Cerebellar cortex (tissue), 1 donor: ENCODE measurements at places on chromosomes 4 and X.

GRCh38 chr4:73593631-73594241 lies 26.5 kb downstream of the RASSF6 start:
- peak; percentile 10 for DNase-seq

DNA sequence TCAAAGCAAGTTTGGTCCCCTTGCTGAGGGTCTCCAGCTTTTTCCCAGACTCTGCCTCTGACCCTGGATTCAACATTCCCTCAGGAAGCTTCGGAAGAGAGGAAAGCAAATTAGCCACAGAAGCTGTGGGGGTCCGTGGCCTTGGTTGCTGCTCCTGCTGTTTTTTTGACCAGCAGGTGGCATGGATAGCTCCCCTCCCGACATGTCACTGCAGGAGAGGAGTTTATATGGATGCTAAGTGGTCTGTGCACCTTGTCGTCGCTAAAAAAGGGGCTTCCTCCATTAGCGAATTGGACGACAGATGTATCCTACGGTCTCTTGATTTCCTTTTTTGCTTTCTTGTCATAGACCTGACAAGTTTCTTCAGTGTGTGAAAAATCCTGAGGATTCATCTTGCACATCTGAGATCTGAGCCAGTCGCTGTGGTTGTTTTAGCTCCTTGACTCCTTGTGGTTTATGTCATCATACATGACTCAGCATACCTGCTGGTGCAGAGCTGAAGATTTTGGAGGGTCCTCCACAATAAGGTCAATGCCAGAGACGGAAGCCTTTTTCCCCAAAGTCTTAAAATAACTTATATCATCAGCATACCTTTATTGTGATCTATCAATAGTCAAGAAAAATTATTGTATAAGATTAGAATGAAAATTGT lies 70.2 kb downstream of the CD38 start:
- DNase-seq, result no peak

DNA sequence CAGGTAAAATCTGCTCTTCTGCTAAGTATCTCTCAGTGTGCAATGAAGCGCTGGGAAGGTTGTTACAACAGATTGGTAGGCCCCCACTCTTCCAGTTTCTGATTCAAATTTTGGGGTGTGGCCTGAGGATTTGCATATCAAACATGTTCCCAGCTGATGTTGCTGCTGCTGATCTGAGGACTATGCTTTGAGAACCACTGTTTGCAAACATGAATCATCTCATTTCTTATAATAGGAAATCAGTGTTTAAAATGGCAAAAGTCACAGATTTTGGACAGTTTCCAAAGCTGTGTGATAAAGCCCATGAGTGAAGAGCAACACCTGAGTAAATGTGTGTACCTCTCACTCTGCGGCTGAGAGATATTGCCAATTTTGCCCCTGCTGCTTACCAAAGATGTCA lies 36.2 kb upstream of the NDNF start:
- no peak for DNase-seq

GRCh38 chrX:7262551-7262950 lies 114.6 kb upstream of the PUDP start:
- no peak for DNase-seq

DNA sequence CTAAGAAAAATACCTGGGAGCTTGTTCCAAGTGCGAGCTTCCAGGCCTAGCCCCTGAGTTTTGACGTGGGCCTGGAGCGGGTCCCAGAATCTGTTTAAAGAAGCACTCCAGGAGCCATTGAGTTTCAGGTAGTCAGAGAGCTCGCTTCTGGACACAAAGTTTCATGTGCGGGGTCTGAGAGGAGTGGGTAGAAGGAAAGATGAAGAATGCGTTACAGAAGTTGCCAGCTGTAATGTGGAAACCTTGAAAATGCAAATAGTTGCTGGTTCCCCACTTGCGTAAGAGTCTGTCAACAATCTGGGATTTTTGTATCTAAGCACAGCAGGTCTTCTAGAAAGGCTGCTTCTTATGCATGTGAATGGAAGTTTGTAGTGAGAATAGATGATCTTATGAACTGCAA lies 77.5 kb upstream of the CLCN4 start:
- DNase-seq, result no peak

- DNase-seq, result no peak
Measured at GRCh38 chr4:7240306-7240705, 48.0 kb downstream of the SORCS2 start.

- no peak for DNase-seq
Measured at GRCh38 chr4:37825968-37826294, 555 bp upstream of the PGM2 start.

GRCh38 chr4:6318206-6318605 lies 48.6 kb downstream of the WFS1 start:
- DNase-seq, result no peak

DNA sequence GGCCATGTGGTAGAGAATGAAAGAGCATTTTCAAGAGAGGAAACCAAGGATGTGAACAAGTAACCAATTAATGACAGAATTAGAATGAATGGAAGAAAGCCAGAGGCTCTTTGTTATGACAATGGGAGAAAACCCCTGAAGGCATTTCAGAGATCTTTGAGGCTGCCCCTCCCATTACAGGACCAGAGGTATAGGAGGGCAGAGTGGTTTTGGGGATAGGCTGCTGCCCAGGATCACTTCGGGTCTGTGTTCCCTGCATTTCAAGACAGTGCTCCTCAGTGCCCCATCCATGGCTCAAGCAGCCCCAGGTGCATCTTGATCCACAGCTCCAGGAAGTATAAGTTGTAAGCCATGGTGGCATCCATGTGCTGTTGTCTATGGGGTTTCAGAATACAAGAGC lies 124.0 kb upstream of the HPF1 start:
- no peak for DNase-seq

DNA sequence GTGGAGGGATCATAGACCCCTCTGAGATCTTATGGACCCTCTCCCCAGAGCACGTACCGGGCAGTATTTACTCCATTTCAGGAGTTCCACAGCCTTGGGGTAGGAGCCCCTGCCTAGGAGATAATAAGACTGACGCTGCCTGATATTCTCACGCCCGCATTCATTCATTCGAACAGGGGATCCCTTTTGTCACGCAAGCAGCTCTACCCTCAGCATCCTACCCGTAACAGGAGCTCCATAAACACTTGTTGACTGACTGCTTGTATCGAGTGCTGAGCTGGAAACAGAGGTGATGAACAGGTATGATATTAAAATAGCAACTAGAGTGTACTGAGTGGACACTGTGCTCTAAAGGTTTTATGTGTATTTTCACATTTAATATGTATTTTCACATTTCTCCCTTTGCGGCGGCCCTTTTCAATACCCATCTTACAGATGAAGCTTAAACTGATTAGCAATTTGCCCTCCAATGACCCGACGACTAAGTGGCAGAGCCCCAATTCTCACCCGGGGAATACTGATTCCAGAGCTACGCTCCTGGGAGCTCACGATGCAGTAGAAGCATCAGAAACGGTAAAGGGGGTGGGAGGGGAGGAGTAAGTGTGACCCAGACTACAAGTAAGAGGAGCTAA lies 888 bp downstream of the RAB28 start:
- DNase-seq, result peak; percentile 19

- no peak for DNase-seq
Measured at GRCh38 chr4:10413177-10413576, 44.0 kb downstream of the ZNF518B start.
